ENCODE measurements at places on chromosomes 1 and 21.

DNA sequence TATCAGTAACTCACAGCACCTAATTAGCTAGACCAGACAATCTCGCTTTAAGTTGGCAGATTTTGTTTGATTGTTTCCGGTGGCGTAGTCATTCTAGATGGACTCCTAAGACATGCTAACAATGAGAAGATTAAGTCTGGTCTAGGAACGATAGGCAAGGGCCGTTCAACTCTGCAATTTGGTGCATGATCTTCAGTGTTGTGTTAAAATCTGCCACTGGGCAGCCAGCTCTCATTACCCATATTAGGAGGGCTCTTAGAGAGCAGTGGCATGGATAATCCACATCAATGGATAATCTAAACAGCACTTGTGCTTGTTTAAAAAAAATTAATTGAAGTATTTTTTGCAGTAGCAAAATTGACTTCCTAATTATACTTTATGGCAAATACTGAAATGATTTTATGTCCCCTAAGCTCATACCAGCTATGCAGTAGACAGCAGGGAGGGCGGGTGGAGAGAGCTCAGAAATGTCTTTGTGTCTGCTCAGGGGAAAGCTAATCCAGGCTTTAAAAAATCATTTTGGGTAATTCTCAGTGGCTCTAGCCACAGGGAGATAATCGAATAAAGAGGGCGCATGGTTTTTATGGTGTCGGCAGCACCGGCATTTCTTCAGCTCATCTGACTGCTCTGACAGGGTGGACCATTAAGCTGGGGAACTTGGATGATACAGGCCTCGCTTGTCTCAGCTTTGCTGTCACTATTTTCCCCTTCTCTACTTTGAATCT, 48.5 kb upstream of the IKBKE start:
- DNase-seq, result no peak

DNA sequence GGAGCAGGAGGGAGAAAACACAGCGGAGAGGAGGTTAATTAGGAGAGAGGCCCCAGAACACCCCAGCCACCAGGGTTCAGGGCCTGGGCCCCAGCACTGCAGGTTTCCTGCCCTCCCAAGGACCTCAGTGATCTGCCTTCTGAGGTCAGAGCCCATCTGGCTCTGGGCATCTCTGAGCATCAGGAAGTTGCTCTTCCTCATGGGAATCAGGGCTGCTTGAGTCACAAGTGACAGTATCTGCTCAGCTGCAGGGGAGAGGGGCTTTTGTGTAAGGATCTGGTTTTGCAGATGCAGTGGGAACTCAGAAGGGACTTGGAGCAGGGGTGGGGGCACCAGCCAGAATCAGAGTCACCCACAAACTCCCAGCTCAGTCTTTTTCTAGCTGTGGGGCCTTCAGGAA, 472.1 kb downstream of the PTPRU start:
- no peak for DNase-seq

DNA sequence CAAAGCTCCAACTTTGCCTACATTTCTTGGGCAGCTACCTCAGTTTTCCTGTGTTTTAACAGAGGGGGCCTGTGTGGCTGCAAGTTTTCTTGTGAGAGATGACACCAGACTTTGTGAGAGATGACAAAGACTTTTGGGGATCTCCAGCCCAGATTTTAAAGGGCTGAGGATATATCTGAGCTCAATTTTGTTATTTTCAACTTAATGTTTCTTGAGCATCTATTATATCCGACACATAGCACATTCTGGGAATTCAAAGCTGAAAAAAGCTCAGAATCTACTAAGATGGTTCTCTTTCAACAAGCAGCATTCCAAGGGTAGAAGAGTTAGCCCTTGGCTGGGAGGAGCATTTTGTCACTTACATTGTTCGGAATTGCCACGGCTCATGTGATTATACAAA, 53.4 kb upstream of the PTGFRN start:
- no peak for DNase-seq

DNA sequence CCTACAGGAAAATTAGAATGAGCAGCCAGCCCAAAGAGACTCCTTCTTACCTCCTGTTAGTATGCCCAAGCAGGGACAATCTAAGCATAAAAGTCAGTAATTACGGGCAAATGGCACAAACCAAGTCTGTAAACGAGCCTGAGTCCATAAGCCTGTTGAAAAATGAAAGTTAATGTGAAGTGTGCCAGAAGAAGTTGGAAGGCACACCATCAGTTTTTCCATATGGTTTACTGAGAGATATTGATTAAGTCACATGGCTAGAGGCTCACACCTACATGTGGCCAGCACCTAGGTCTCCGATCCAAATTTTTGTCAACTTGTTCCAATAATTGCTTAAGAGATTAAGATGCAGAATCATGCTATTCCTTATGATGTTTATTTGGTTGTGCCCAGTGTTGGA, 242.4 kb upstream of the CSF3R start:
- DNase-seq, result no peak

GRCh38 chr1:10941891-10942541, 70.4 kb upstream of the TARDBP start:
- no peak for DNase-seq
